Neural progenitor cell (in vitro differentiated cells): ENCODE measurements at places on chromosomes 7 and 10.
A peak's percentile ranks its signal among the peaks of the same experiment; 100 is the strongest.

GRCh38 chr10:77638321-77639101, 903 bp upstream of the KCNMA1 start:
- DNase-seq: peak; percentile 86

DNA sequence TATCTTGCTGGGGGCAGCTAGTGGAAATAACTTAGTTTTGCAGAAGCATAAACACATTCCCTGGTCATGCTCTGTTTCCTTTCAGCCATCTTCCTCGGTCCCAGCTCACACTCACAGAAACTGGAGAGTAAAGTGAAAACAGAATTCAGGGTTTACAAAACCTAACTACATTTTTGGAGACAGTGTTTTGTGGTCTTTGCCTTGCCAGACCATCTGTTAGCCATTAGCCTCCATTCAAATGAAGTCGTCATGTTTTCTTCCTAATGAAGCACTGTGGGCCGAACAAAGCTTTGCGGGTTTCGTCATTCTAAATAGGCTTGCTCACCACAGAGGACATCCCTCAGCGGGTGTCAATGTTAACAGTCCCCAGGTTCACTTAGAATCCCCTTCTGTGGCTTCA, 214.6 kb upstream of the TMEM72 start:
- DNase-seq: no peak

GRCh38 chr10:69179089-69179742, 818 bp upstream of the SUPV3L1 start:
- DNase-seq: peak; percentile 11

DNA sequence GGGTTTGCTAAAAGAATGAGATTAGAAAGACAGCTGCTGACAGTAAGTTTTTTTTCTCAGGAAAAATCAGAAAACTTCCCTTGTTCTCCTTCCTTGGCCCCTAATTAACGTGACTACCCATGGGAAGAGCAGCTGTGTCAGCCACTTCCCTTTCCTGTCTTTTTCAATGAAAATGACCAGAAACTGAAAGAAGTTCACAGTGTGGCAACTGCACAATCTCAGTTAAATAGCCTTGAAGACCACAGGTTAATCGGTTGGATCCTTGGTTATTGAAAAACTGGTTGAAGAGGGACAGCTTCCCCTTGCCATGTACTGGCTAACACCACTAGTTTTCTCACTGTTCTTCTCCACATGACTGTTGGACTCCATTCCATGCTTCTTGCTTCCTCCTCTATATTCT, 148.8 kb upstream of the AGR3 start:
- no peak for DNase-seq

DNA sequence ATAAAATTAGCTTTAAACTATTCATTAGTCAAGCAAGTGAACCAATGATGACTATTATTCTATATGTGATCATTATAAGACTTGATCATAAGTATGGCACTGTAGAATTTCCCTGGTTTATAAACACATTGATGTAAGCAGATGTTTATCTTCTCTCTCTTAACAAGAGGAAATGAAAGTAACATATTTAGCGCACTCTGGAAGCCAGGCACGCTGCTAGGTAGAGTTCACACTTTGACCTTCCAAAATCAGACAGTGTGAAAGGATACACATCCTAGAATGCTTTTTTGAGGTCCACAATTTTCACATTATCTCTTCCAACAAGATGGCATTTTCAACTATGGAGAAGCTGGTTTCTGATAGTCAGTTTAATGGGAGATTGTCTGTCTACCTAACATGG, 529.4 kb upstream of the IGFBP3 start:
- DNase-seq: no peak

GRCh38 chr10:91907914-91908336, 1.4 kb downstream of the FGFBP3 start:
- DNase-seq: peak; percentile 57

- peak; percentile 62 for DNase-seq
Measured at GRCh38 chr10:132186488-132187429, at the start of gene DPYSL4. TSS of gene DPYSL4 (plus strand) at chr10:132186948. CDS start at chr10:132187064, 116 bp downstream.
